EH (cell line): ENCODE measurements at places on chromosomes 11 and 22.

- DNase-seq = peak; percentile 83
These were observed 103.8 kb downstream of the STIM1 start for GRCh38 chr11:3959015-3959902.

DNA sequence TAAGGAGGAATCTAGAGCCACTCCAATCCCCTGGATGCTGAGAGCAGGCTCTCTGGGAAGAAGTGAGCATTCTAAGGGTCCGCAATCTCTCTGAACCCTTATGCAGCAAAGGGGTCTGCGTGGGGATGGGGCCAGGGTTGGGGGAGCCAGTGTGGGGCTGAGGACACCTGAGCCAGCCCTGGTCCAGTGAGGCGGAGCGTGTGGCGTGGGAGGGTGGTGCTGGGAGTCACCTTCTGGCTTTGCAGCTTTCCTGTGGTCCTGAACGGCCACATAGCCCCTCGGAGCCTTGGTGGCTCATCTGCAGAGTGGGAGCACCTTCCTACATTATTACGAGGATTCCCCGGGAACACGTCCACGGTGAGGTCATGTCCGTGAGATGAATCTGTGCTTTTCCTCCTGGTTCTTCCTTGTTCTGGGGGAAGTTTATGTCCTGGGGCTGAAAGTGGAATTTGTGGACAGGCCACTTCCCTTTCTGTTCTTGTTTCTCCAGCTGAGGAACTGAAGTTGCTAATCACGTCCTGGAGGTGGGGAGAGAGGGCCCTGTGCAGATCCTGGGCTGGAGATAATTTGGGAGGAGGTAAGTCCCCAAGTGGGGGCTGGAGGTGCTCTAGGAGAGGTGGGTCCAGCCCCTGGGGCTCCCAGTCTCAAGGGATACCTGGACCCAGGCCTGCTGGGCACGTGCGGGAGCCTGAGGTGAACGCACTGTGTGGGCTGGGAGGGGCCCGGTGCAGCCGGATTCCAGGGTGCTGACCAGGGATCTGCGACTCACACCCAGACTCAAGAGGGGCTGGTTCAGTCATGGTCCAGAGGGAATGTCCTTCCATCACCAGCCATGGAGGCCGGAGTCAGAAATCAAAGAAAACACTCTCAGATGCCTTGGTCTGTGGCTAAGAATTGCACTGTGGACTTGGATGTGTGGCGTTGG is 6.1 kb downstream of the MRGPRE start:
- no peak for DNase-seq

GRCh38 chr11:69307871-69308431 is 14.0 kb downstream of the MYEOV start:
- no peak for DNase-seq

GRCh38 chr11:86444981-86445380 is 70.3 kb downstream of the CCDC81 start:
- DNase-seq = no peak

DNA sequence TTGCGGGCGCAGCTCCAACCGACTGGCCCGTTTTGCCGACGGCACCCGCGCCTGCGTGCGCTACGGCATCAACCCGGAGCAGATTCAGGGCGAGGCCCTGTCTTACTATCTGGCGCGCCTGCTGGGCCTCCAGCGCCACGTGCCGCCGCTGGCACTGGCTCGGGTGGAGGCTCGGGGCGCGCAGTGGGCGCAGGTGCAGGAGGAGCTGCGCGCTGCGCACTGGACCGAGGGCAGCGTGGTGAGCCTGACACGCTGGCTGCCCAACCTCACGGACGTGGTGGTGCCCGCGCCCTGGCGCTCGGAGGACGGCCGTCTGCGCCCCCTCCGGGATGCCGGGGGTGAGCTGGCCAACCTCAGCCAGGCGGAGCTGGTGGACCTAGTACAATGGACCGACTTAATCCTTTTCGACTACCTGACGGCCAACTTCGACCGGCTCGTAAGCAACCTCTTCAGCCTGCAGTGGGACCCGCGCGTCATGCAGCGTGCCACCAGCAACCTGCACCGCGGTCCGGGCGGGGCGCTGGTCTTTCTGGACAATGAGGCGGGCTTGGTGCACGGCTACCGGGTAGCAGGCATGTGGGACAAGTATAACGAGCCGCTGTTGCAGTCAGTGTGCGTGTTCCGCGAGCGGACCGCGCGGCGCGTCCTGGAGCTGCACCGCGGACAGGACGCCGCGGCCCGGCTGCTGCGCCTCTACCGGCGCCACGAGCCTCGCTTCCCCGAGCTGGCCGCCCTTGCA is 1.0 kb downstream of the FJX1 start:
- DNase-seq = peak; percentile 58

DNA sequence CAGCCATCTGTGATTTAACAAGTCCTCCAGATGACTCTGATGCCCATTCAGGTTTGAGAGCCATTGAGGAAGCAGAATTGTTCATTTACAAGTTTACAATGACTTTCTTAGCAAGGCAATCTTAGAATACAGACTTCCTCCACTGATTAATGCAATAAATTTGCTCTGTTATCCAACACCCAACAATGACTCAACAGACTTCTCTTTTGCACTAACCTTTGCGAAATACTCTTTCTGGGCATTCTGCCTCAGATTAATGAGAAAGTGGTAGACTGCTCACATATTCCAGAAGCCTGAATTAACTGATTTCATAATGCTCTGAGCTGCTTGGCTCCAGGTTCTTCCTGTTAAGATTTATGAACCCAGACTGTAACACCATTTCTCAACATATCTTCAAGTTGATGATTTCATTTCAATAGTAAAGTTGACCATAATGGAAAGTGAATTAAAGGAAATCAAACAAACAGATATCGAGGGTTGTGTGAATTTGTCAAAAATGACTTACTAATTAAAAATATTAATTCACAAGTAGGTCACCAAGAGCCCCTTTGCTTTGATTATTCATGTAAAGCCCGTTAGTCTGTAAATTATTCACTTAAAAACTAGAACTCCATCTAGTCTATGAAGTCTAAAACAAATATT is 70.5 kb upstream of the BLID start:
- DNase-seq = peak; percentile 98

DNA sequence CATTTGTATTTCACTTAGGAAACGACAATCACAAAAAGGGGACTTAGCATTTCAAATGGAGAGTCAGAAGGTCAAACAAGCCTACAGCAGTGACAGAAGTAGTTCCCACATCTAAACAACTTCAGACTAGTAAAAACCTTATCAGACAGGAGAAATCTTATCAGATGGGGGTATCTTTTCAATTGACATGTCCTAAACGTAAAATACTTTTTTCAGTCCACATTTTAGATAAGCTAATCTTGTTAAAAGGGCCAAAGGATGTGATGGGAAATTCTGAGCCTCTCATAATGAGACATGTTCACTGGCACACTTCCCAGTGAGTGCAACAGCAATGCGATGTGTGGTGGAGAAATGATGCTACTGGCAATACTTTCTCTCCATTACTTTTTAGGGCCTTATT is 2.4 kb downstream of the MAPK1 start:
- peak; percentile 89 for DNase-seq

- peak; percentile 94 for DNase-seq
These were observed 49.8 kb downstream of the CLMP start for GRCh38 chr11:123145220-123145619.

GRCh38 chr11:101129203-101129943 is at the start of gene PGR:
TSS of gene PGR (minus strand) at chr11:101129813. CDS start at chr11:101129070, 743 bp downstream.
- no peak for DNase-seq

- peak; percentile 99 for DNase-seq
These were observed 25.4 kb upstream of the SMTN start for GRCh38 chr22:31055635-31056159.

DNA sequence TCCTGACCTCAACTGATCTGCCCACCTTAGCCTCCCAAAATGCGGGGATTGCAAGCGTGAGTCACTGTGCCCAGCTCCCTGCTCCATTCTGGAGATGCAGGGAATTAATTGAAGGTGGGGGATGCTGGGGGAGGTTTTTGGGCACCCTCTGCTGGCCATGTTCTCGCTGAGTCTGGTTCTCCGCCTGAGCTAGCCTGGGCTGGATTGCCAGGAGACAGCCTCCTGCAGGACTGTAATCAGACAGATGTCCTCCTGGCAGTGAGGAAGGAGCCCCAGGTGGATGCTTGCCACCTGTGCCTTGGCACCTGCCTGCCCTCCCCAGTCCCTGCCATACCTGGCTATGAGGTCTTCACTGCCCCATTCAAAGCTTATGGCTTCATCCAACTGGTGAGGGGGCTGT is 5.4 kb downstream of the MTFP1 start:
- DNase-seq = no peak

- DNase-seq = no peak
These were observed 268.4 kb downstream of the NELL1 start for GRCh38 chr11:20937826-20938225.

DNA sequence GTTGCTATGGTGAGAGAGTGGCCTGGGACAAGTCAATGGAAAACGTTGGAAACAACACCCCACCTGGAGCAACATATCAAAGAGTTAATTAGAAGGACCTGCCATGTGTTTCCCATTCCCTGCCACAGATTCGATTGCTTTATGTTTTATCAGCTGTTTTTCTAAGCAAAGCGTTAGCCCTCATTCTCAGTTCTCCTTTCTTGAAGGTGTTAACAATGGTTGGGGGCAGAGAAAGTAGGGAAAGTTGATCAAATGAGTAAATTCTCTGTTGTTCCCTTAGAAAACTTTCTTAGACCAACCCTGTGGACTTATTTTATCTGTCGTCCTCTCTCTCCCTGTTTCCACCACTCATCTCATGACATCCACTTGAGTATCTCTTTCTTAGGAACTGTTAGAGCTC is 102.5 kb downstream of the ADAMTS15 start:
- DNase-seq = no peak

DNA sequence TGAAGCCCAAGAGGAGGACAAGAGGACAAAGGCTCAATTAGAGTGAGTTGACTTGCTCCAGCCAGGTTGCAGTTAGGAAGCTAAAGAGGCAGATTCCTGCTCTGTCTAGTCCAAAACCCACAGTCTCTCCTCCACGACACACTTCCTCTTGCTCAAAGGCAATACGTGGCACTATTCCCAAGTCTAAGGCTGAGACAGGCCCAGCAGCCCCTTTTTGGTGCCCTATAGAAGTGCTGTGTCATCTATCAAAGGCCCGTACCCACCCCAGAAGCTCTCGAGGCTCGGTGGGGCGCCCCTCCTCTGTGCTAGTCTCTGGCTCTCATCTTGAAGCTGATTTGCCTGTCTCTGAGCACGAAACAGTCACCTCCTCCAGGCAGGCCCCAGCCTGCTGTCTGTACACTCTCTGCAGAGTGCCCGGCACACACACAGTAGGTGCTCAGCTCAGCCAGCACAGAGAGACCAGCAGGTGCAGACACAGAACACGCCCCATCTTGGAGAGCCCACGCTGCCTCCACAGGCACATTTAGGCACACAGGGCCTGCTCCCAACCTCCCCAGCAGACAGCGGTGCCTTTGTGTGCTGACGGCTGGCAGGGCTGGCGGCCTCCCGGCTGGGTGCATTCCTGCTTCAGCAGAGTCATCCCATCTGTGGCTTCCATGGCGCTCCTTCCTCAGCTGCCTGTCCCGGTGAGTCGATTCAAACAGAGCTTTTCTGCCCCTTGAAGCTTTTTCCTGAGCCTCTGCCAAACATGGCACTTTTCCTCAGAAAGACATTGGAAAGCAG is 52.8 kb downstream of the MYH9 start:
- peak; percentile 92 for DNase-seq

DNA sequence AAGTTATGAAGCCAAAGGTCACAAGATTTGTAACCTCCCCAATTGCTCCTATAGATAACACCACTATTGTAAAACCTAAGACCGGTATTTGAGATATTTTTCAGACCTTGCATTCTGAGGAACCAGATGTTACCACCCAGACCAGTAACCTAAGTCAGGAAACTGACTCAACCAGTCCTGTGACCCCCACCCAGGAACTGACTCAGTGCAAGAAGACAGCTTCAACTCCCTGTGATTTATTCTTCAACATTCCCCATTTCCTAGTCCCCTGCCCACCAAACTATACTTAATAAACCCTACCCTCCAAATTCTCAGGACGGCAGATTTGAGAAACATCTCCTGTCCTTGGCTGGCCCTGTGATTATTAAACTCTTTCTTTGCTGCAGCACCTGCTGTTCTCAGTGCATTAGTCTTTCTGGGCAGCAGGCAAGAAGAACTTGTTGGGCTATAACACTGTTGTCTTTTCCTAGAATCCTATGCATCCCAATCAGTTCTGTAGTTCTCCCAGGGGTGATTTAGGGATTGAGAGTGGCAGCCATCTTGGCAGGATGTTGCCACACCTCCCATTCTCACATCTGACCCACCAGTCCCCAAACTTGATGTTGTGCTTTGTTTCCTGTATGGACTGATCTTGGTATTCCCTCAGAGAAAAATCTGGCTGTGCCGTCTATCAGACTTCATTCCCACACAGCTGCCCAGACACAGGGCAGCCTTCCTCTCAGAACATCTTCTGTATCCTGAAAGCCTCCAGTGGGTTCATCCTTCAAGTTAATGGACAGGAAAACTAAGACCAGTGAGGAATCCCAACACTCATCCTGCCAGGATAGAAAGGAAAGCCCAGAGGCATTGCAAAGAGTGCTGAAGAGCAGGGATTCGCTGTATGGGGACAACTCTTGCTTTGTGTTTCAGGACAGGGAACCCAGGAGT is 104.0 kb downstream of the PDE2A start:
- DNase-seq = peak; percentile 75

GRCh38 chr11:97968071-97968470 is 1052.7 kb upstream of the CNTN5 start:
- no peak for DNase-seq

DNA sequence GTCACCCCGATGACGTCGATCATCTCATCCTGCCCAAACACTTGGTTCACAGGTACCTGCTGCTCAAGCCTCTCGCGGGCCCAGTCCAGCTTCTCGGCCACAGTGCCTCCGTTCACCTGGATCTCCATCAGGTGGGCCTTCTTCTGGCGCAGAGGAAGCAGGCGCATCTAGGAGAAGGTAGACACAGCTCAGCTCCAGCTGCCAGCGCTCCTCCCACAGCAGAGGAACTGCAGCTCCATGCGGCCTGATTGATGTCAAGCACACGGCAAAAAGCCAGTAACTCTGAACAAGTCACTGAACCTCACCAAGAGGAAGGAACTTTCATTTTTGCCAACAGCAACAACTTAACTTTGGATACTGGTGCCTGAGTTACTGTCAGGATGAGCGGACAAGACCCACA is 4.0 kb downstream of the RPL3 start:
- DNase-seq = no peak

DNA sequence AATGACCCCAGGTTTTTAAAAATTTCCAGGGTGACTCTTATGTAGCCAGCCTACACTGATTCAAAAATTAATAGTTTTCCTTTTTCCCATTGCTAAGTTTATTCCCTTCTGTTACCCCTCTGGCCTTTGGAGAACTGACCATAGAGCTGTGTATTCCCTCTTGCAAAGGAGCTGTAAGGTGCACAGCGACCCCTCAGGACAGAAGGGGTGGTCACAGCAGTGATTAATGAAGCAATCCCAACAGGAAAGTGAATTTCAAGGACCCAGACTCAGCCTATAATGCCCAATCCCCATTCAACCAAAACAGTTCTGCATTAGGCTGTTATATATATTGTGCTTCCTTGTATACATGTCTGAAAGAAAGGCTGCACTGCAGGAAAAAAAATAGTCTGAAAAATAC is 147.1 kb downstream of the WT1 start:
- no peak for DNase-seq
